Camera-type eye (tissue), 1 donor: ENCODE measurements at places on chromosomes 13 and 19. TPM values are rescaled to one million over a fixed set of nuclear protein-coding genes. Genes with fewer than 3 reads are reported as not detected.

Gene CYP2A6
- not detected for total RNA-seq

Gene IGLON5
- total RNA-seq, result 10.9 TPM

Gene ZNF253
- 56.9 TPM for total RNA-seq

Gene CGB5
- not detected for total RNA-seq

Gene ACER1
- not detected for total RNA-seq

Gene MIA
- 3.4 TPM for total RNA-seq

Gene SPACA7
- total RNA-seq, result not detected

Gene RELB
- total RNA-seq, result 3.6 TPM

Gene CABP5
- 43.1 TPM for total RNA-seq

Gene MISP3
- total RNA-seq, result 0.71 TPM

Gene CDC42EP5
- 16.4 TPM for total RNA-seq

Gene DACT3
- total RNA-seq, result 18.5 TPM

Gene ARRDC5
- not detected for total RNA-seq

Gene SLC25A41
- total RNA-seq, result not detected

Gene EID2B
- total RNA-seq, result 14.8 TPM

Gene LAIR1
- total RNA-seq, result 5.1 TPM

Gene ELAVL3
- 38.3 TPM for total RNA-seq

Gene AP1M2
- 3.5 TPM for total RNA-seq

Gene FFAR1
- total RNA-seq, result not detected

Gene B3GLCT
- total RNA-seq, result 45.7 TPM

Gene KLK4
- total RNA-seq, result not detected

Gene CGB7
- total RNA-seq, result not detected

Gene CYP4F12
- total RNA-seq, result 1.8 TPM

Gene ZNF419
- 25.7 TPM for total RNA-seq

Gene SCGB2B2
- total RNA-seq, result not detected

Gene FUT3
- 2.4 TPM for total RNA-seq

Gene MAMSTR
- total RNA-seq, result 4.2 TPM

Gene UGGT2
- 87.5 TPM for total RNA-seq

Gene LIPE
- 22.8 TPM for total RNA-seq
